ENCODE measurements at places on chromosomes 6 and 20.

- no peak for DNase-seq
These were observed 25.2 kb downstream of the KIF25 start for GRCh38 chr6:168022488-168023321.

DNA sequence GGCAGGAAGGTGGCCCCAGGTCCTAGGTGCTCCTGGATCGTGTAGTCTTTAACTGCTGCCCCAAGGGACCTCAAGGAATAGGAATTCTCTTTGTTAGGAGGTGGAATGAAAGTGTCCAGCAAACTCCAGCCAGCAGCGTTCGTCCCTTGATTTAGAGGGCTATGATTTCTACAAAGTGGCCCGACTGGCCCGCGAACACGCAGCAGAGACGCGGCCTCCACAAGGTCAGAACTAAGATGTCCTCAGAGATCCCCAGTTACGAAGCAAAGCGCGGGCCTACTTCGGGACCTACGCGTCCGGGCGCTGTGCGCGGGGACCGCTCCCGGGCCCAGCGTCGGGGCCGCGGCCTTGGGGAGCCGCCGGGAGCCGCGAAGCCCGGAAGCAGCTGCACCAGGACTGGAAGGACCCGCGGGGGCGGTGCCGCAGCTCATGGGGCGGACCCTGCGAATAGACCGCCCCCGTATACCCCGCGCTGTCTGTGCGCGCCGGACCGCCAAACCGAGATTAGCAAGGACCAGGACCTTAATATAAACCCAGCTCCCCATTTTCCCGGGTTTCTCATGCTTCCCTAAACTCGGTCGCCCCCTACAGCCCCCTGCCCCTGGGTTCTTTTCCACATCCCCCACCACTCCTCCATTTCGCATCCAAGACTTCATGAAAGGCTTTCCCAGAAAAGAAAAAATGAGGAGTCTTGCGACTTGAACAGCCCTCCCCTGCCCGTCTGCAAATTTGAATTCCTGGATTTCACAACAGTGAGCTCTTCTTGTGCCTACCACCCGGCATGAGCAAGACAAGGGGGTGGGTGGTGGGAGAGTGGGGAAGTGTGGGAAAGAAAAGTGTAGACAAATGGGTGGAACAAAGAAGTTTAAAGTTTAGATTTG lies at the start of gene C6orf47:
C6orf47 (minus strand) TSS at position 398 of the 881 bp plus-strand sequence. CDS start 831 bp downstream, outside the sequence.
- DNase-seq = peak; percentile 87

DNA sequence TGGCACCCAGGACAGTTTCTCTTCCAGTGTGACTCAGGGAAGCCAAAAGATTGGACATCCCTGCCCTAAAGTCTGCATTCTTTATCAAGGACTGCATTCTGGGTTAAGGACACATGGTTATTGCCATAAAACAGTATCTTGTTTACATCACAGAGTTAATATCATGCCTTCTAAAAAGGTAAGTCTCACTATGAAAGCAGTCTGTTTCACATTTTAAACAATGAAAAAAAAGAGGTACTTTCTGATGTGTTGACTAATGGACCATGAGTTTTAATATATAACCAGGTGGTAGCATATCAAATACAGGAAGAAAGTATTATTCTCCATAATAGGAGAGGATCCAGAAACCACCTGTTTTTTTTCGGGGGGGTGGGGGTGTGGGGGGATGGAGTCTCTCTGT lies 93.7 kb downstream of the TIAM2 start:
- DNase-seq = no peak

DNA sequence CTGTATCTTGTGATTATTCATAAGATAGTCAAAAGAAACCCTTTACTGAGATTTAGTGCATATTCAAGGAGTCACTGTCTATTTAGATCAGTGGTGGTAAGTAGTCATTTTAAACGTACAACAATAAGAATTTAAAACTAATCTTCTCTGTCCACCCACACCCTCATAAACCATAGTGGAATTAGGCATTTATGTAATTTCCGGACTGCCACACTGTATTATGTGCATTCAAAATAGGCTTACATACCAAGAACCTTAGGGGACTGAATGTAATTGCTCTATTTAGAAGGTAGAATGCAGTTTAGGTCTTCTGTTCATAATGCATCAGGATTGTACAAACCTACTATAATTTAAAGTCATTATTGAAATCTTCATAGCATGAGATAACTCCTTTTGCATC lies 685.4 kb downstream of the TENT5A start:
- DNase-seq = no peak

DNA sequence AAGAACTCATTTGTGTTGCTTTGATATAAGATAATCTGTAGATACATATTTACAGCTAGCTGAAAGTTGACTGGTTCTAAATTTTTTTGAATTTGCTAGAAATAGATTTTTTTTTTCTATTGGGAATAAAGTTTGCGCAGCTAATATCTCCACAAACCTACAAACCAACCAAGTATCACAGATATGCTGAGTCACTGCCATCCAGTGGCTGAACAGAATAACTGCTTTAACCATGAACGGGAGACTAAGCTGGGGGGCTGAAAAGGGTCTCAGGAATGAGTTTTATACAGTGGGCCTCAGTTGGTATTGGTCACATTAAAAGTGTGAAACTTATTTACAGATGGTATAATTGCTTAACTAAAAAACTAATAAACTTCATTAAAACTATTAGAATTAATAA lies 326.7 kb upstream of the CNR1 start:
- DNase-seq = no peak

GRCh38 chr20:51346686-51347485 lies 195.6 kb downstream of the NFATC2 start:
- DNase-seq = no peak

GRCh38 chr20:24691901-24692351 lies 222.5 kb downstream of the SYNDIG1 start:
- DNase-seq = no peak

GRCh38 chr20:43667341-43668132 lies 623 bp downstream of the MYBL2 start:
- peak; percentile 26 for DNase-seq

DNA sequence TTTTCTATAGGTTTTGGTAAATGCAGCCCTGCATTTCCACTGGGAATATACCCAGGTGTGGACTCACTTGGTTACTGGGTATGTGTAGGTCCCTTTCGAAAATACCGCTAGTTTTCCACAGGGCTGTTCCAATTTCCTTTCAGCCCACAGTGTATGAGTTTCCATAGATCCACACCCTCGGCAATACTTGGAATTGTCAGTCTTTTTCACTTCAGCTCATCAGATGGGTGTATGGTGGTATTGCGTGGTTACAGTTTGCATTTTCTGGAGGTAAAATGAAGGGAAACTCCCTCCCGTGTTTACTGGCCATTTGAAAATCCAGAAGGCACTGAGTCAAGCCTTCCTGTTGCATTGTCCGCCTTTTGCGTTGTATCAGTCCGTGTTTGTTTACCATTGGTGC lies 453.6 kb downstream of the CDH26 start:
- no peak for DNase-seq

DNA sequence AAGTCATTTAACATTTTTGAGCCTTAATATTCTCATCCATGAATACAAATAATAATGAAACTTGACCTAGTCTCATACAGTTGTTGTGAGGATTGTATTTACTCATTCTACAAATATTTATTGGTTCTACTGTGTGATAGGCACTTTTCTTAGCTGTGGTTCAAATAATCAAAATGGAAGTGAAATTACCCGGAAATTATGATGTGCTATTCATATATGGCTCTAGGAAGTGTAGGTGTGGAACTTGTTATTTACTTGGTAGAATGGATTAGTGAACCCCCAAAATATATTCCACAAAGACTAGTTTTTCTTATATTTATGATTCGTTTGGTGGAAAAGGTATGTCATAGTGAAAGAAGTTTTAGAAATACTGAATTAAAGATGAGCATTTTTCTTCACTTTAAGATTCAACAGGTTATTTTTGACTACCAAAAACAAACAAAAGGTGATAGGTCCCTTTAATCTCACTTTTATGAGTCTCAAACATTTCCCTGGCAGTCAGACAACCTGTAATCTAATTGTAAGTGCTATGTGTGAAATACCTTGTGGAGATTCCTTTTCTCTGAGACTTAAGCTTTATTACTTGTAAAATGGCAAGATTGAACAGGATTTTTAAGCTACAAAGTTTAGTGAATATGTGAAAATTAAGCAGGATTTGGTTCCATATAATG lies 77.8 kb downstream of the STXBP5 start:
- no peak for DNase-seq

DNA sequence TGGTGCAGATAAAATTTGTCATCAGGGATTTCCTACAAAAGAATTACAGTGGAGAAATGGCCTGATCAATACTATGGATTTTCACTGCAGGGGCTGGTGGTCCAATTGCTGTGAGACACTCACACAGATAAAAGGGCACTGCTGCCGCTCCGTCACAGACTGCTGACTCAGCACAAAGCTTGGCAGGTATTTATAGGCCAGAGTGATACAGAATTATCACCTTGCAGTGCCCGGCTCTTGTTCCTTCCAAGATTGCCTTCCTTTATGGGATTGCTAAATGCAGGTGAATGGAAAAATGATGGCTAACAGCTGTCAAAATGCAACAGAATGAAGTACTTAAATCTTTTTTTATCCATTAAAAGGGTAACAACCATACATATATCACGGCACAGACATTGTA lies 247.8 kb upstream of the ZFP64 start:
- DNase-seq = no peak

- no peak for DNase-seq
These were observed 31.0 kb downstream of the KCNQ2 start for GRCh38 chr20:63441136-63442099.

- no peak for DNase-seq
These were observed 5.4 kb downstream of the CTSZ start for GRCh38 chr20:59001449-59002171.

GRCh38 chr6:52543262-52543661 lies 33.6 kb downstream of the TRAM2 start:
- DNase-seq = no peak

- DNase-seq = no peak
These were observed 87.5 kb downstream of the CRYBG1 start for GRCh38 chr6:106448000-106448426.

DNA sequence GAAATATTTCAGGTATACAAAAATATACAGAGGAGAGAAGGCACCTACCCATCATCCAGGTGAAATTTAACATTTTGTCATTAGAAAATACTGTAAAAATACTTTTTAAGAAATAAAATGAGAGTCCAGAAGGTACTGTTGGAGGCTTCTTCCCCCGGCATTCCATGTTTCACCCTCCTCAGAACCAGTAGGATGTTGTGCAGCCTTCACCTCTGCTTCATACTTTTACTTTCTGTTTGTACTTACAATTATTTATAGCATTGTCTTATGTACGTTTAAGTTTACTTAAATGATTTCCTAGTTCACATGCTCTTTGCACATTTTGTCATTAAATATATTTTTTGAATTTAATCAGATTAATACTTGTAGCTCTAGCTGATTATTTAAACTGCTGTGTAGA lies 30.9 kb downstream of the TMEM200A start:
- DNase-seq = no peak

- DNase-seq = no peak
These were observed 9.8 kb upstream of the PNISR start for GRCh38 chr6:99434702-99435530.

- no peak for DNase-seq
These were observed 233.8 kb downstream of the CLIC5 start for GRCh38 chr6:45781890-45782289.

DNA sequence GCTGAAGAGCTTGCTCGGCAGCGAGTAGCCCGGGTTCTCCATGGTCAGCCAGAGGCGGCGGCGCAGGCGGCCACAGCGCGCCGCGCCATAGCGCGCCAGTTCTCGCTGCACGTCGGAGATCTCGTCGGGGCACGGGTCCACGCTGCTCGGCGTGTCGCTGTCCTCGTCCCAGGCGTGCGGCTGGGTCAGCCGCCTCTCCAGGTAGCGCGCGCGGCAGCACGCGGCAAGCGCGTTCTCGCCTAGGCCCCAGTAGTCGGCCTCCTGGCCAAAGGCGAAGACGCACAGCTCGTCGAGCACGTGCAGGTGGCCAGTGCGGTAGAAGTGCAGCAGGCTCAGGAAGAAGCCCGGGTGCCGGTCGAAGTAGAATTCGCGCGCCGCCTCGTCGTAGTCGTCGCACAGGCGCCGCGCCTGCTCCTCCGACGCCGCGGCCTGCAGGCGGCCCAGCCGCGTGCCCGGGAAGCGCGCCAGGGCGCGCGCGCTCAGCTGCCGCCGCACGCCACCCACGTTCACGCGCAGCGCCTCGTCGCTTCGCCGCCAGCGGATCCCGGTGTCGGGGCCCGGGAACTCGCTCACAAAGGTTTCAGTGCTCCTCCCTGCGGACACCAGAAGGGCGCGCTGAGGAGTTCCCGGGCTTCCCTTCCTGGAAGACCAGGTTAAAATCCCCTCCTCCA lies 2.7 kb downstream of the KCNS1 start:
- no peak for DNase-seq

GRCh38 chr20:15613530-15613929 lies 959.7 kb downstream of the KIF16B start:
- DNase-seq = no peak

DNA sequence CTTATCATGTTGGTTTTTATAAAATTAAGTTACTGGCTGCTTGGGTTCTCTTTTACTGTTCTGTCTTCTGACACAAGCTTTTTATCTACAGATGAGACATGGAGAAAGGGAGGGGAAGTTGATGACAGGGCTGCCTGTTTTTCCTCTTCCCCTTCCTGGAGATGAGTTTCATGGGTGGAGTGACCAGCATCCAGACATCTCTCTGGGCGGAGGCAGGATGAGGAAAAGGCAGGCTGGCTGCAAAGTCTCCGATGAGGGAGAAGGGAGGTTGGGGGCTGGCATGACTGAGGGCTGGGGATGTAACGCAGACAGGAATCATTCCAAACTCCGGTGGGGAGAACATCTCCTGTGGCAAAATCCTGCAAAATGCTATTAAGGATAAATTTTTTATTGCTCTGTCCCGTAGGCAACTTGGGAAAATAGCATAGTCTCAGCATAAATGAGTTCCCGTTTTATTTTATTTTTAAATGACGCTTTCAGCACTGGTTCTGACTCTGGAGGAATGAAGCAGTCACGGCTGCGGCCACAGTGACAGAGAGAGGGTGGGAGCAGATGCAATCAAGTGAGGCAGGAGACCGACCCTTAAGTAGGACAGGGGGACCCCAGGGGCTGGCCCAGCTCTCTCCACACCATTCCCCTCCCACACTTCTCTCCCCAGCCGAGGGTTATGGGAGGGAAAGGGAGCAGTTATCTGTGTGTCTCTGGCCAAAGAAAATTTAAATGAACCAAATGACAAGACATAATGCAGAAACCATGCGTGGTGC lies 108.8 kb upstream of the PMEPA1 start:
- no peak for DNase-seq

DNA sequence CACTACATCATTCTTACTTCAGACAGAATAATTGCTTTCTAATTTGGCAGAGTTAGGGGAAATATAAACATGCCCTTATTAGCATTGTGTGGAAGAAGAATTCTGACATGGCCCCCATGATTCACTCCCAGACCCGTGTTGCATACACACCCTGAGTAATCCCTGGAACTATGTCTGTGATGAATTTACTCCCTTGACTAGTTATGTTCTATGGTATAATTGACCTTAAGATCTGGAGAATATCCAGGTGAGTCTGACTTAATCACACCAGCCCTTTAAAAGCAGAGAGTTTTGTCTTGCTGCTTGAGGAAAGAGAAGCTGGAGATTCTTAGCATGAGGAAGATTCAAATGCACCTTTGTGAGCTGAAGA lies 262.9 kb downstream of the SOX4 start:
- DNase-seq = no peak

All from NCI-H1417 (cell line).